Karpas-422 (cell line): ENCODE measurements at places on chromosomes 1 and 21. TPM values are rescaled to one million over a fixed set of nuclear protein-coding genes. Genes with fewer than 3 reads are reported as not detected.

Gene DIP2A
- total RNA-seq, result 29.4 and 32.4 TPM in 2 replicates

Gene HUNK
- not detected in 2 replicates for total RNA-seq

Gene TAGLN2
- 141 and 188 TPM in 2 replicates for total RNA-seq

Gene ACOT11
- total RNA-seq, result not detected in 2 replicates

Gene PADI3
- total RNA-seq, result not detected in 2 replicates

Gene CELA2A
- not detected in 2 replicates for total RNA-seq

Gene C1orf226
- not detected in 2 replicates for total RNA-seq

Gene FAM151A
- not detected in 2 replicates for total RNA-seq
